ENCODE measurements at places on chromosomes 3 and 15.

GRCh38 chr3:13197281-13197680, 124.1 kb upstream of the IQSEC1 start:
- DNase-seq, result no peak

GRCh38 chr15:59557581-59557980, 54.0 kb upstream of the GCNT3 start:
- no peak for DNase-seq

DNA sequence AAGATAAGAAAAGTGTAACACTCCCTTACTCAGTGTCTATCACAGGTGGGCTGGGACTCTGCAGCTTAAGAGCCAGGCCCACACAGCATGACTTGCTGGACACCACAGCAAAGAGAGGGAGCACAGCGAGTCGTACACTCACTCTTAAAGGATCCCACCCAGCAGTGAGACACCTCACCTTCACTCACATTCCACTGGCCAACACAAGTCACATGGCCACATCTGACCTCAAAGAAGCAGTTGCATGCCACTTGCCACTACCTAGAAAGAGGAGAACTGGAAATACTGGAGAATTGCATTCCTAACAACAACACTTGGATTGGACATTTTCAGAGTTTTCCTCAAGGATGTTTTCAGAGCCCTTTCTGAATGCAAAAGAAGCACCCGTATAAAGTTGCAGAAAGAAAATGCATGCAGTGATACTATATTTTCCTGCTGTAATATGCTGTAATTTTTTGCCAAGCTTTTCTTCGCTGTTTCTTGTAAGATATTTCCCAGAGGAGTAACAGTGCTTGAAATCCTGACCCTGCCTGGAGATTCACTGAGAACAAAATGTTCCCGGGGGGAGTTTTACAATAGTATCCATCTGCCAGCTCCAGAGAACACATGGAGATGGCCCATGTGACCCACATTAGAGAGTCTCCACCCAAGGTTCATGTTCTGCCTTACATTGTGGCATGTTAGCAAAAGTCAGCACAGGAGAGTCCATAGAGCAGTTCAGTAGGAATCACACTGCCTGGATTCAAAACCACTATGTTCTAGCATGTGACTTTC, 42.2 kb downstream of the TRIM42 start:
- DNase-seq, result no peak

DNA sequence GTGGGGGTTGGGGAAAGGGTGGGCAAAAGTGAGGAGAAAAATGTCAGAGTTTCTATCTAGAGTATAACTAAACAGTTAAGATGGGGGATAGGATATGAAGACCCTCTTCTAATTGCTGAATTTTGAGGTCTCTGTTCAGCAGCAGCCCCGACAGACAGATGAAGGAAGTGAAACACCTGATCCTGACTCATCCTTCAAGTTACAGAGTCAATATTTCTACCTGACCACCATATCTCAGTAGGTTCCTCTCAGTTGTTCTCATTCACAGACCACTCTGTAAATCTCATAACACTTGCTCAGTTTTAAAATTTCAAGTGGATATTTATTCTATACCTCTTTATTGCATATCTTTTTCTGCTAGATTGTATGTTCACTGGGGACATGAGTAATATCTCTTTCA, 69.5 kb downstream of the CCDC54 start:
- DNase-seq, result no peak

DNA sequence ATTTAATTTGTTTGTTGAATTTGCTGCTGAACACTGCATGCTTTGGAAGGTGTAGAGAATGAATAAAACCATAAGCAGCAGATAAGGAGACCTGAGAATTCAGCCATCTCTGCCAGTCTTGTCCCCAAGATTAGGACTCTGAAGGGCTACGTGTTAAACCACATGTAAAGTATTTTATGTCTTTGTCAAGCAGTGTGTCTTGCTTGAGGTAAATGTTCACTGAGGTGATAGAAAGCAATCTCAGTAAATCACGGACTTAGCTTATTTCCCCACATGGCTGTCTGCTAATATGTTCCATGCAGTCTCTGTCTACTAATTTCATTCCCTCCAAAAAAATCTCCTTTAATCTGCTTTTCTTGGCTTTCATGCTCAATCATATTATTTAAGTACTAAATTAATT, 467.1 kb downstream of the RAP2B start:
- no peak for DNase-seq

- no peak for DNase-seq
Observed at GRCh38 chr15:71549091-71549490, 261.3 kb upstream of the NR2E3 start.

- DNase-seq, result no peak
Observed at GRCh38 chr15:60722328-60723112, 243.6 kb upstream of the ICE2 start.

GRCh38 chr3:128995737-128996136, 1.9 kb upstream of the CFAP92 start:
- DNase-seq, result no peak

DNA sequence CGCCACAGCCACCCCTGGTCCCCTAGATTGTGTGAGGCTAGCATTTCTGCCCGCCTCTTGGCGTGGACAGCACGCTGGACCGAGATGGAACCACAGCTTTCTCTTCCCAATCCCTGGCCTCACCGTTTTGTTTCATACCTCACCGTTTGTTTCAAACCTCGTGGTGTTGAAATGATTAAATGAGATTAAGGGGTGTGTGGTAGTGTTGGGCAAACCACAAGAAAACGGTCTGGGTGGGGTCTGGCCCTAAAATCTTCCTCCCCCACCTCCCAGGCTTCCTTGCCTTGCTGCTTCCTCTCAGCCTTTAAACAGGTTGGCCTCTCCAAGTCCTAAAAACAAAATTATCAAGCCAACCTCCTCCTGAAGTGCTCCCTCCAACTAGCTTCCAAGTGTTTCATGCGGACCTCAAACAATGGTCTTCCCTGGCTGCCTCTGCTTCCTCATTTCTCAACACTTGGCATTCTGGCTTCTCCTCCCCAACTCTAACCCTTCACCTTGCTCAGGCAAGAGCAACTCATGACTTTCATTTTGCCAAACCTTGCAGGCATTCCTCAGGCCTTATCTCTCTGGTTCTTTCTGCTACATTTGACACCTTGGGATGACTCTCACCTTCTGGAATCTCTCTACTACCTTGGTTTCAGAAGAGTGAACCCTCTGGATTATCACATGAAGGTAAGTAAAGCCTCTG, 1.4 kb upstream of the ATP13A3 start:
- no peak for DNase-seq

GRCh38 chr3:188745031-188745430, 426.7 kb upstream of the TPRG1 start:
- DNase-seq, result no peak

DNA sequence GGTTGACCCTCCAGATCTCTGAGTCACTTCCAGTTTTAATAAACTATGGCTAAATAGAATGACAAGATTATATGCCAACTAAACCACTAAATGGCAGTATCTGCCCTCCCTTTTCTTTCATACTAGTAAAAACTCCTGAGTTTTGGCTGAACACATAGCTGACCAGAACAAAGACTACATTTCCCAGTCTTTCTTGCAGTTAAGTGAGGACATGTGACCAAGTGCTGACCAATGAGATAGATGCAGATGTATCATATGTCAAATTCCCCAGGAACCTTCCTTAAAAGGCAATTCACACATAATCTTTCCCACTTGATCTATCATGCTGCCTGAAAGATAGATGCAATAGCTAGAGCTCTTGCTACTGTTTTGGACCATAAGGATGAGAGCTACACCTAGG, 191.3 kb downstream of the SHOX2 start:
- DNase-seq, result no peak

DNA sequence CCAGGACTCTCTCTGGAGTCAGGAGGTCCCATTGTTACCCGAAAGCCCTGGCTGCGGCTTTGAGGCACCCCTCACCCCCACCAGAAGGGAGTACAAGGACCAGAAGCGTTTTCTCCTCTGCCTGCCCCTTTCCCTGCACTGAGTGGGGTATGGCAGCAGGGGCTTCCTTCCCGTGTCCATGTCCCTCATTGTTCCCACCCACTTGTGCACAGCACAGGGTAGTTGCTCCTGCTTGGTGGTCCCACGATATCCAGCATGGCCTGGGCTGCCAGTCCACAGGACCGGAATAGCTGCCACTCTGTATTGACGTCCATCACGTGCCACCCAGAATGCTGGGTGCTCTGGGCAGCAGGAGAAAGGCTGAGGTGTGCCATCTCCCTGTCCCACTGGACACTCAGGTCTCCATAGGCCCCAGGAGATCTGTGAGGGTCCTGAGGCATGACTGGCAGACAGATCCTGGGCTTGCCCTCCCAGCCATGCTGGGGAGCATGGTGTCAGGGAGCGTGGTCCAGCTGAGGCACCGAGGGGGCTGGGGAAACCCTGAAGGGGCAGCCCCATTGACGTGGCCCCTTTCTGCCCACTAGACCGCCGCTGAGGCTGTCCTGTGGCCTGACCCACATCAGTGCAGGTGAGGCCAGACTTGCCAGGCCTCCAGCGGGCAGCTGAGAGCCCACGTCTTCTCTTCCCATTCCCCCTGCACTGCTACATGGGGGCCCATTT, 45.3 kb upstream of the SEC22A start:
- DNase-seq, result no peak

DNA sequence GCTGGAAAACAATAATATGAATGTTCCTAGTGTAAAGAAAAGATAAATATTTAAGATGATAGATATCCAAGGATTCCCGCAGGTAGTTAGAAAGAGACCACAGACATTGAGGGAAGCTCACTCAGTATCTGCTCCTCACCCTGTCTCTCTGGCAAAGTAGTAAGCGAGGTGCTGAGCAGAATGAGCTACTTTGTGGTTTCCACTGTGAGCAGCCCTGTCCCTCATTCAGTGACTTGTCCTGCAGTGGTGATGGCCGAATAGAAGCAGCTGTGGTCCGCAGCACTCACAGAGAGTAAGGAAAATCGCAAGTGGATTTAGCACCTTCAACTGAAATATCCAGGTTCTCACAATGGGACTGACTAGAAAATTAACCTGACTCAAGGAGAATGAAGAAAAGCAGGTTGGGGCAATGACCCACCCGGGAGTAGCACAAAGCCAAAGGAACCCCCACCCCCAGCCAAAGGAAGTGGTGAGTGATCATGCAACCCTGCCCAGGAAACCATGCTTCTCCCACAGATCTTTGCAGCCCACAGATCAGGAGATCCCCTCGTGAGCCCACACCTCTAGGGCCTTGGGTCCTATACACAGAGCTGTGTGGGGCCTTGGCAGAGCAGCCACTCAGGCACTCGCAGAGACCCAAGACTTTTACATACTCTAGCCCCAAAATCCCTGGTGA, 21.8 kb upstream of the SLC25A38 start:
- DNase-seq, result peak; percentile 41

GRCh38 chr15:62211348-62211747, 46.3 kb upstream of the C2CD4B start:
- no peak for DNase-seq

- no peak for DNase-seq
Observed at GRCh38 chr3:99863588-99863987, 45.9 kb downstream of the CMSS1 start.

GRCh38 chr3:34382859-34383258, 584.4 kb downstream of the PDCD6IP start:
- DNase-seq, result no peak

- no peak for DNase-seq
Observed at GRCh38 chr3:13566769-13567310, 17.9 kb downstream of the FBLN2 start.

GRCh38 chr15:61088675-61089074, 140.4 kb downstream of the RORA start:
- DNase-seq, result no peak

- no peak for DNase-seq
Observed at GRCh38 chr15:69812861-69813261, 284.9 kb downstream of the TLE3 start.

GRCh38 chr3:83460052-83460451, 1498.7 kb upstream of the CADM2 start:
- no peak for DNase-seq

- no peak for DNase-seq
Observed at GRCh38 chr3:154510780-154511179, 80.8 kb upstream of the GPR149 start.

DNA sequence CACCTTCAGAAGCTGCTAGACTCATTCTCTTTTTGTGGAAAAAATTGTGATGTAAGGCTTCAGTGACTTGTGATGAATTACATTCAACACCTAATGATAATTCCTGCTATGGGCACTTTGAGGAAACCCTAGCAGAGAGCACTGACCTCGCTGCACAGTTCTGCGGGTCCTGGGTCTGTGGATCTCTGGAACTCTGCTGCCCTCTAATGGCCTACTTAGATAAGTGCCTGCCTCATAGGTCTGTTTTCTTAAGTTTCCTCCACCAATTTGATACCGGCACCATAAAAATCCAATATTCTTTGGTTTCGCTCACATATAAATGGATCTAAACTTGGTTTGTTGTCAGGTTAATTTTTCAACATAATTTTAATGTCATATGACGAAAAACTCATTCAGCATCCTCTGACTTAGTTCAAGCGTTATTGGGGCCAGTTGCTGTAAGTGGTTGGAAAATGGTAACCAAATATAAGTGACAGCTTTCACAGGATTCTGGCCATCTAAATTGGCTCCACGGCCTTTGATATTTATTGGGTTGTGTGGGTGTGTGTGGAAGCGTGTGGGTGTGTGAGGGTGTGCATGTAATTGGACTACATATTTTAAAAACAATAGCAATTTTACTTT, 10.4 kb downstream of the SLITRK3 start:
- peak; percentile 62 for DNase-seq

GRCh38 chr3:141262308-141262705, 30.7 kb downstream of the PXYLP1 start:
- no peak for DNase-seq

DNA sequence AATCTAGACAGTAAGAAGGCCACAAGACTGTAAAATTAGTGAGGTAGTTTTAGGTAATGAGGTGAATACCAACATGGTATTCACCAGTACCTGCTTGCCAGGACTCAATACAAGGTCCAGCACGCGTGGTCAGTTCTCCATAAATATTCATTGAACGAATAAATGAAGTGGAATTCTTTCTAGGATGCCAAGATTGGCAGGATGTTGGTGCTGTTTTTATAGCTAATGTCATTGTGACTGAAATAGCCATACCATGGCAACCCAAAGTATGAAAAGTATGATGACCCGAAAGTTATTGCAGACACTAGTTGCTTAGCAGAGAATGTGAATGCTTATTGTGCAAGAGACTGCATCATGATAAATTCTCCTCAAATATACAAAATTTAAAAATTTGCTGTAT, 307.2 kb downstream of the KCNH8 start:
- DNase-seq, result no peak

DNA sequence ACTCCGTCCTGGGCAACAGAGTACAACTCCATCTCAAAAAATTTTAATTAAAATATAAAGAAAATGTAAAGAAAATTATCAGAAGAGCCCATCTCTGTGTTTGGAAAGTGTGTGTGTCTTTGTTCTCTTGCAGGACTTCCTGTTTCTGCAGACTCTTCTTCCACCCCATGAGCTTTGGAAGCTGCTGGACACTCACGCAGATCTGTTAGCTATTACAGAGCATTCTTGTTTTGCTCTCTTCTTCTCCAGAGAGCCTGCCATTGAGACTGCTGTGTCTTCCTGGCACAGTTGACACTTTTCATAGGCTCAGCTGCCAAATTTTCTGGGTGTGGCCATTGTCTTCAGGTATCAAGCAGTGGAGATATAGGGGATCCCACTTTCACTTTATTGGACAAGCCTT, 6.0 kb upstream of the CCR8 start:
- no peak for DNase-seq

- DNase-seq, result no peak
Observed at GRCh38 chr15:73295630-73296286, 73.0 kb downstream of the HCN4 start.
